ENCODE measurements at places on chromosomes 4 and X.

GRCh38 chr4:151409470-151410313 lies 716 bp downstream of the FHIP1A start:
- DNase-seq = no peak

- DNase-seq = no peak
These were observed at the start of gene USP46 for GRCh38 chr4:52659001-52659721. Gene USP46, minus strand, starts transcription at chr4:52659301. Its CDS starts 151 bp downstream, at chr4:52659150.

DNA sequence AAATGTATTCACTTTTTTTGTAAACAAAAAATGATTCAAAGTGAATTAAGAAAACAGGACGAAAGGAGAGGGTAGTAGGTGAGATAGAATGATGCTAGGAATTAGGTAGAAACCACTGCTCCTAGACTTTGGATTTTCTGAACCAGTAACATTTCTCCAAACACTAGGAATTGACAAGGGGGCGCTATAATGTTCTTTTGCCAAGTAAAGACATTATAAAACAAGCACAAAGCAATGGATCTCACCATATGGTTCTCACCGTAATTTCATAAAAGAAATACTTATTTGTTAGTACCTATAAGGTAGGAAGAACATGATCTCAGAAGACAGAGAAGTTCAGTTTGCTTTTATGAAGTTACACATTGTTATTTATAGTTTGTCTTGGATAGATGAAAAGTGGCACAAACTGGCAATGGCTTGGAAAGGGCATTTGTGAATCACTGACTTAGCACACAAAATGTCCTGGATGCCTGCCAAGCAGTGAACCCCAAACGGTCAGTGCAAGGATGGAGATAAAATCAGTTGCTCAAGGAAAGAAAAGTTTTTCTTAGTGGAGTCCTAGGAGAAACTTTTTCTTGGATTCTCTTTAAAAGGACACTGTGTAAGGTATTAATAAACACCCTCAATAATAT lies 8.1 kb upstream of the TBC1D1 start:
- no peak for DNase-seq

DNA sequence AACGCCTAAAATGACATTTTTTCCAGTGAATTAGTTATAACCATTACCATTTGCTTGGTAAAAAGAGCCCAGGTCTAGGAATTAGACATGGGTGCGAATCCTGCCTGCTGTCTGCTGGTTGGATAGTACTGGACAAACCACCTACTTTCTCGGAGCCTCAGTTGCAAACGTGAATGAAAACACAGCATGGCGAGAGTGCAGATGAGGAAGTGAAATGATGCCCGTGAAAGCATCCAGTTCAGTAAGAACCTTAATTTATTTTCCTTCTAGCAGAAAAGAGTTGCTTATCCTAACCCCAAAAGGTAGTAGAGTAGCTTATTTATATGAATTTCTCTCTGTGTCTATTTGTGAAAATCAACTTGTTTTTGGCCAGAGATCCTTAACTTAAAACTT lies 171.4 kb upstream of the GALNT7 start:
- no peak for DNase-seq

DNA sequence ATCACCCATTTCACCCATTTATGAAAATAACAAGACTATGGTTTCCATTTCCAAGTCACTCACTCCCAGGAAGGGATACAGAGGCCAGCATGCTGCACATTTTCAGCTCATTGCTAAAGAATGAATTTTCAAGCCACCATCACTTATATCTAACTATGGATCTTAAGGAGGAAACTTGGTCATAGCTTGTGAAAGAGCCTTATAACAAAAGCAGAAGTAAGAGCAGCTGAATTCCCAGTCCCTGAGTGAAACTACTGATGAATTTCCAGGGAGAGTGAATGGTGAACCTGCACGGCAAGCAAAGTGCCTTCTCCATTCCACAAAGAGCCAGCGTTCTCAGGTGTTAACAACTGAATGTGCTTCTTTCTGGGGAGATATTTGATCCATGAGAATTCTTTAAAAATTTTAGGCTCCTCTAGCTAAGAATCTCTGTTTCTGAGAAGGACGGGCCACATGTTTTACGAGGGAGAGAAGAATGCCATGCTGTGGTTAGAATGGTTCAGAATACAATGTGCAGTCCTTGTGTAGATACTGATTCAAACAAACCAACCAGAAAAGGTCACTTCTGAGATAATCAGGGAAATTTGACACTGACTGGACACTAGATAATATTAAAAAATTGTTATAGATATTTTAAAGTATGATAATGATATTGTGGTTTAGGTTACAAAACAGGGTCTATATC lies 24.0 kb downstream of the BTC start:
- no peak for DNase-seq

GRCh38 chr4:110815950-110816349 lies 193.1 kb upstream of the PITX2 start:
- DNase-seq = no peak

DNA sequence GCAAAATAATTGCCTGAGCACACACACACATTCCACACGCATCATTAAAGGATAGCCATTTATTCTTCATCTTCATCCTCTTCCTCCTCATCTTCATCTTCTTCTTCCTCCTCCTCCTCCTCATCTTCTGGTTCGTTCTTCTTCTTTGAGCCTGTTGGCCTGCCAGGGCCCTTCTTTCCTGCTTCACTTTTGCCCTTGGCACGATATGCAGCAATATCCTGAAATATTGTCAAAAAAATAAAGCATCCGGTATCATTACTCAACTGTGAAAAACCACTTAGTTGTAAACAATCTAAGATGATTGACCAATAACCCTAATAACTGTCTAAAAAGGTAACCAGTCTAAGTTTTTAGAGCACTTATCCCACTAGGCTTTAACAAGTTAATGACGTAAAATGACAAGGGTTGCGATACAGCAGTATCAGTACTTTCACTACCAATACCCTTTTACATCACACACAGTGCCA lies 2.1 kb downstream of the HMGB2 start:
- no peak for DNase-seq

- no peak for DNase-seq
These were observed 202.4 kb downstream of the ADAMTS3 start for GRCh38 chr4:72366601-72367000.

DNA sequence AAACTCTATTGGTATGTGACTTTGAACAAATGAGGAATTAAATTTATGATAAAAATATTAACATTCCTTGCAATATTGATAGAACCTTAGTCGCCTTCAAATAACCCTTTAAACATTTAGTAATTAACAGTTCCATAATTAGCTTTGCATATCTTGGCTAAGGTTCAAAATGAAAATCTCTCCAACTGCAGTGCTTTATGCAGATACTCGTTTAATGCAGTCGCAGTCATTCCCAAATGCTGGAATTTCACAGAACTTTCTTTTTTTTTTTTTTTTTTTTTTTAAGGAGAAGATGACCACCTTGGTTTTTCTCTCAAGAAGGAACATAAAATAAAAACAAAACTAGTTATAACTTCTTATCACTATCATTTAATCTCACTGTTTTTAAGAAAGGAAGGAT lies 5.2 kb downstream of the RAPGEF2 start:
- DNase-seq = no peak

- no peak for DNase-seq
These were observed 48.1 kb upstream of the CPLX1 start for GRCh38 chr4:874056-874455.

- DNase-seq = no peak
These were observed 191.6 kb downstream of the VEGFC start for GRCh38 chr4:176601124-176601523.

- DNase-seq = no peak
These were observed 41.4 kb upstream of the USP9X start for GRCh38 chrX:41043674-41044345.

GRCh38 chr4:176546975-176547374 lies 227.2 kb downstream of the SPCS3 start:
- no peak for DNase-seq

- DNase-seq = no peak
These were observed 106.9 kb downstream of the SORCS2 start for GRCh38 chr4:7299010-7299907.

DNA sequence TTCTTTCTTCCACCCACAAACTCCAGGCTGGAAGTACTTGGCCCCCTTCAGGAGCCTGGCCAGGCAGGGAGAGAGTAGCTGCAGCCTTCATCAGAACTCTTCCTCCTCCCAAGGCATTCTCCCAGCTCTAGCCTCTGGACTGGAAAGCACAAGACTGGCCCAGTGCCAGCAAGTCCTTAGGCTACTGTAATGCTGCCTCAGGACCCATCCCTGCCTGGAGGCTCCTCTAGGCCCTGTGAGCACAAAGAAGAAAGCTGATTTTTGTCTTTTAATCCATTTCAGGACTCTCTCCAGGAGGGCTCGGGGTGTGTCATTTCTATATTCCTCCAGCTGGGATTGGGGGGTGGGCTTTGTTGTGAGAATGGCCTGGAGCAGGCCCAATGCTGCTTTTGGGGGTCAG lies 10.8 kb downstream of the AWAT2 start:
- DNase-seq = no peak

GRCh38 chrX:115679460-115679859 lies 118.5 kb downstream of the PLS3 start:
- no peak for DNase-seq

GRCh38 chr4:82415922-82416365 lies 14.3 kb downstream of the HNRNPDL start:
- DNase-seq = no peak

DNA sequence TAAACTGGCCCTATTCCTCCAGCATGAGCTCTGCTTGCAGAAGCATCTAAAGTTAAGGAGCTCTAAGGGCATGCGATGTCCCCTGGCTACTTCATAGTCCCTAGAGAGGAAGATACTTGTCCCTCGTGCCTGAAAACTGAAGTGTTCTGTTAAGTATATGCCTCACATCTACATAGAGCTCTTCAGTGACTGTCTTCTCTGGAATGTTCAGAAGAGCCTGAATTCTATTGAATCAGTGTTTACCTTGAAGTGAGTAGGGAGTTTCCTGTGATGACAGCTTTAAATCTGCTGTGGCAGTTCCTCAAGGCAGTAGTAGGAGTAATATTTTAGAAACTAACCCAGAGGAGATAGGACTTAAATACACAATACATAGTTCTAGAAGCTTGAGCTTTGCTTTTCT lies 111.2 kb downstream of the ZNF518B start:
- DNase-seq = no peak

DNA sequence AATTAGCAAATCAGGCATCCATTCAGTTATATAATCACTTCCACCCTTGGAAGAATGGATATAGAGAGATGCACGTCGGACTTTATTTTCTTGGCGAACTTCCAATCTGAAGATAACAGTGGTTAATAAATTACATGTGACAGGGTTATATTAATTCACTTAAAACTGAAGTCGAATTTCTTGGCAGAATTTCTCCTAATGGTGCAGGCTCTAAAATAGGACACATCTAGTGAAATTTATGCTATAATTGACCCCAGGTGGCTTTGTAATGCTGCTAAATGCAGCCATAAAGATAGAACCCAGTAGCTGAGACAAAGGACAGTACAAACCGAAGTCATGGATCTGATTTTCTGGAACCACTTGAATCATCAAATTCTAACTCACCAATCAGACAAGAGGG lies 20.8 kb upstream of the SLC10A4 start:
- DNase-seq = no peak

- no peak for DNase-seq
These were observed 35.1 kb downstream of the ADGRA3 start for GRCh38 chr4:22480675-22481327.
